ENCODE measurements at places on chromosomes 5 and 9.

GRCh38 chr5:119333421-119333851, 22.4 kb upstream of the TNFAIP8 start:
- DNase-seq, result no peak

DNA sequence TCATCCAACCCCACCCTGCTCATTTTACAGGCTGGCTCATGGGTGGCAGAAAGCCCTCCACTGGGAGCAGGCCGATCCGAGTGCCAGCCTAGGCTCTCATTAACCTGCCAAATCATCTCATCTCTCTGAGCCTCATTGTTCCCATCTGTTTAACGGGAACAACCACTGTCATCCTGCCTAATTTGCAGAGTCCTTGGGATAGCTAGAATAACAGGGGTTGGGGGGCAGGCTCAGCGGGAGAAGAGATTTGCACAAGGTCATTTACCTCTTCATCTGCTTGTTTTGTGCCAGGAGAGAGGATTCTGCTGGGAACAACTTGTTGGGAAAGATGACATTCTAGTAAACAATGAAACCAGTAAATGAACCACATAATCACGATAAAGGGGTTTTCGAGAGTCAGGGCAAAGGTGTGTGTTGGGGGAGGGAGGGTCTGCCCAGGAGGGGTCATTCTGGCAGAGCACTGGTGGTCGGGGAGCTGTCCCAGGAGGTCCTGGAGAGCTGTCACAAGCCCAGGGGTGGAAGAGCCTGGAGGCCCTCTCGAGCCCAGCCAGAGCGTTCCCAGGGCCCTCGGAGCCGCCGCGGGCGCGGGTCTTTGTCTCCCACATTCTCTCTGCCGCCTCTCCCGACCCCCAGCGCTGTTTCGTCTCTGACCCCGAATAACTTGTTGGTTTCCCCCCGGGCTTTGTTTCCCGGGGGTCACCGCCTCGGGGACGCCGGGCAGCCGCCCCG, 22.8 kb upstream of the NDST1 start:
- DNase-seq, result no peak

DNA sequence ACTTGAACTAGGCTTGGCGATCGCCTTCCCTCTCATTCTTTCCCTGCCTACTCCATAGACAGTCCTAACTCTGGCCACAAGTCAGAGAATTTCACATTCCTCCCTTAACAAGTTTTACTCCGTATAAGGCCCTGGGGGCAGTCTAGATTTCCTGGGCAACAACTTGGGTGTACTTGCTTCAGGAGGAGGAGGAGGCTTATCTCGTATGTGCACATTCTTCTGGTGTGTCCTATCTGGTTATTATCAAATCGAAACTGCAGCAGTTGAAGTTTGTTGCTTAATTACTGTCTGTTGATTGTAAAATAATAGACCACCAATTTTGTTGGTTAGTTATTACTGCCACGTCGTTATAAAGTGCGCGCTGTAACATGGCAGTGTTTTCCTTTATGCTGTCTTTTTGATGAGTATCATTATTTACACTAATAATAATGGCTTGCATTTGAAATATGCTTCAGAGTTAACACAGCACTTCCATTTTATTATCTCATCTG, 42.0 kb downstream of the PIP5K1B start:
- DNase-seq, result no peak

DNA sequence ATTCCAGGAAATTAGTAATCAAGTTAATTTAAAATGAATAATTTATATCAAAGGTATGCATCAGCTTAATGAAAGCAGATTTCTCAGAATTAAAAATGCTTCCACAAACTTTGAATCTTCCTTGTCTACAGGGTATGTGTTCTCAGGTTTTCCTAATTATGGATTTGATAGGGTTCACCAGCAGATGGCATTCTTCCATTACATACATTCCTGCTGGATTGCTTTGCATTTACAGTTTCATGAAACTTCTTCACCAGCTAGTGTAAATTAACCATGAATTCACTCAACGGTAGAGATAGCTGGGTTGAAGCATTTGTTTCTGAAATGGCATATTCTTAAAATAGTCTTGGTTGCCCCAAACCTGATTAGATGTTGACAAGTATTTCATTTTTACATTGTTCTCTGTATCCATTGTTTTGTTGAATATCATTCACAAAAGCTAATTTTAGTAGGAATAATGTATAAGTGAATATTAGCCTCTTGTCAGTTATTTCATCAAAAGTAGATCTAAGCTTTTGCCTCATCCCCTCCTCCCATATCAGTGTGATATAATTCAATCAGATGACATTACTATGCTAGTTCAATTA, 68.7 kb upstream of the WDR41 start:
- DNase-seq, result no peak

DNA sequence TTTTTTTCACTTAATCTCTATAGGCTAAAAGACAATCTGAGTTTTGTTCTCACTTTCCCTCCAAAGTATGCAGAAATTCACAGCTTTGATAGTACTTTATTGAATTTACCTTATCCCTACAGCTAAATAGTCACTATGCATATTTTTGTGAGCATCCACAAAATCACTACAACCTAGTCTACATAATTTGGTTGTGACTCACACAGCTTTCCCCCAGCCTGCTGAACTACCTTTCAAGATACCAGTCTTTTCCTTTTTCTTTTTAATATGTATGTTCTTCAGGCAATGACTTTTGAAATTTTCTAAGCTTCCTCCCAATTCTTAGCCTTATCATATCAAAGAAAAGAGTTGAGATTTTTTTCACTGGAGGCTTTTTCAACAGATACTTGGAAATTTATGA, 347.3 kb upstream of the CDH6 start:
- no peak for DNase-seq

- no peak for DNase-seq
Observed at GRCh38 chr5:96001262-96001661, 39.6 kb upstream of the ELL2 start.

GRCh38 chr9:116653348-116654058, 33.6 kb upstream of the TRIM32 start:
- no peak for DNase-seq

DNA sequence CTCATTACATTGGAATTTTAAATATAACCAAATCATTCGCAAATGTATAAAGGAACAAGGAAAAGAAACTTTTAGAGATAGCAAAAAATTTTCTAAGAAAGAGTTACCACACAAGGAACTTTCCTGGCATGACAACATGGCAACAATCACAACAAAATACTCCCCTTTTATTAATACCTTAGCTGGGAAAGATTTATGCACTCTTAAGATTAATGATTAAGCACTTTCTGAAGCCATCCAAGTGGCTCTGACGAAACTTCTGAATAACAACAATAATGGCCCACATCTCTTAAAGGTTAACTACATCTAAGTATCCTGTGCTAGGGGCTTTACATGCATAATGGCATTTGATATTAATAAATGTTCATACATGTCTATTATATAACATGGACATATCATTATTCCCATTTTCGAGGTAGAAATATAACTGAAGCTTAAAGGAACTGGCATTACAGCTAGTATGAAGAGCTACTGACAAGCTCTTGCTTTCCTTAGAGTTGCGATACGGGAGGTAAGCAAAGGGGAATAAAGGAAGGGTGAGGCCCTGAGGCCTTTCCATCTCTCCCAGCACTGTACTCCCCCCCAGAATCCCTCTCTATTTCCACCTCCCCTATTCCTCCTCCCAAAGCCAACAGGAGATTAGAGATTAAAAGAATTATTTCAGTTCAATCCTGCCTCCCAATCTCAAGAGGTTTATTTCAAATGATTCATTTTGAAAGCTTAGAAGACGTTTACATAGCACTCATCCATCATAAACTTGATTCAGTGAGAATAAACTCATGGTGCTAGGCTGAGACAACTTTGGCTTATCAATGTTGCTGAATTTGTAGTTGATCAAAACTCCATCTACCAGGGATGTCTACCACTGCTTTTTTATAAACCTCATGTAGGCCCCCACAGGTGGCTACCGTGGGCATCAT, 9.6 kb downstream of the MTMR12 start:
- DNase-seq, result no peak

GRCh38 chr9:108654566-108654965, 201.2 kb downstream of the ACTL7B start:
- DNase-seq, result no peak

- no peak for DNase-seq
Observed at GRCh38 chr5:89457411-89458331, 574.7 kb upstream of the MEF2C start.

GRCh38 chr5:59807806-59808205, 85.7 kb downstream of the PDE4D start:
- DNase-seq, result no peak

GRCh38 chr5:133840168-133840567, 128.3 kb downstream of the C5orf15 start:
- DNase-seq, result no peak

DNA sequence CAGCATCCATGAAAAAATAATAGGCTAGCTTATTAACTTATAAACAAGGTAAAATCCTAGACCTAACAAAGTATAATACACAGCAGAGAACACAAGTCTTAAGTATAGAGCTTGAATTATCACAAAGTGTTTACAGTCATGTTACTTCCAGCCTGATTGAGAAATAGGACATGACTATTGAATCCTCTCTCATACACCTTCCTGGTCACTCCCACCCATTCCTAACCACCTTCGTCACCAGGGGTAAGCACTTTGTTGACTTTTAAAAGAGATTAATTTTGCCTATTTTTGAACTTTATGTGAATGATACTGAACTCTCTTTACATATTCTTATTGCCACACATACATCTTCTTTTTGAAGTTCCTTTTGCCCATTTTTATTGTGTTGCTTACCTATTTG, 325.8 kb downstream of the PJA2 start:
- no peak for DNase-seq

- DNase-seq, result no peak
Observed at GRCh38 chr9:13532407-13532806, 252.9 kb upstream of the MPDZ start.

DNA sequence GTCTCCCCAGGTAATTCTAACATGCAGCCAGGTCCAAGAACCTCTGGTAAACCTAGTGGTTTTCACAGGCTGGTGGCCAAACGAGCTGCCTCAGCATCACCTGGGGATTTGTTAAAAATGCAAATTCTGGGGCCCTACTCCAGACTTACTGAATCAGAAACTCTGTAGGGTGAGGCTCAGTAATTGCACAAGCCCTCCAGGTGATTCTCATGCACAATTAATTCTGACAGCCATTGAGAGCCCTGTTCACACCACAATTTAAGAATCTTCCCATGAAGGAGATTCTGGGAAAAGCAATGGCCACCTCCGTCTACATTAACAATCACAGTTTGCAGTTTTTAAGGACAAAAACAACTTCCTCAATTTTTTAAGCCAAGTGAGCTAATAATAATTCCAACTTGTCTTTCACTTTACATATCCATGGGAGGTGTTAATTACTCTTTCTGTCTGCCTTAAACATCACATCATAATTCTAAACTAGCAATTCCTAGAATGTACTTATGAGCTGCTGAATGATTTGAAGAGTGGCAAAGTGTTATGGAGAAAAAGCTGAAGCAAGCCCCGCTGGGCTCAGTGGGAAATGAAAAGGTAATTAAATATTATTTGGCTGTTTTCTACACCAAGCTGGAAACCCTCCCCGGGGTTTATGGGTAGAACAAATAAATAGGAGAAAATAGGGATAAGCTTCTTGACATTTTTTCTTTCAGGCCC, 70.0 kb downstream of the GLDC start:
- no peak for DNase-seq

DNA sequence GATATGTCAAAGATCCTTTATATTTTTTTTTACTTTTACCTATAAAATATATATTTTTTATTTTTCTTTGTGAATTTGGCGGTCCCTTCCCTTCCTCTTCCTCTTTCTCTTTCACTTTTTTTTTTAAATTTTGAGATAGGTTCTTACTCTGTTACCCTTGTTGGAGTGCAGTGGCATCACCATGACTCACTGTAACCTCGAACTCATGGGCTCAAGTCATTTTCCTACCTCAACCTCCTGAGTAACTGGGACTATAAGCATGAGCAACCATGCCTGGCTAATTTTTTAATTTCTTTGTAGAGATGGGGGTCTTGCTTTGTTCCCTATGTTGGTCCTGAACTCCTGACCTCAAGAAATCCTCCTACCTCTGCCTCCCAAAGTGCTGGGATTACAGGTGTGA, 258.0 kb upstream of the CLINT1 start:
- no peak for DNase-seq

DNA sequence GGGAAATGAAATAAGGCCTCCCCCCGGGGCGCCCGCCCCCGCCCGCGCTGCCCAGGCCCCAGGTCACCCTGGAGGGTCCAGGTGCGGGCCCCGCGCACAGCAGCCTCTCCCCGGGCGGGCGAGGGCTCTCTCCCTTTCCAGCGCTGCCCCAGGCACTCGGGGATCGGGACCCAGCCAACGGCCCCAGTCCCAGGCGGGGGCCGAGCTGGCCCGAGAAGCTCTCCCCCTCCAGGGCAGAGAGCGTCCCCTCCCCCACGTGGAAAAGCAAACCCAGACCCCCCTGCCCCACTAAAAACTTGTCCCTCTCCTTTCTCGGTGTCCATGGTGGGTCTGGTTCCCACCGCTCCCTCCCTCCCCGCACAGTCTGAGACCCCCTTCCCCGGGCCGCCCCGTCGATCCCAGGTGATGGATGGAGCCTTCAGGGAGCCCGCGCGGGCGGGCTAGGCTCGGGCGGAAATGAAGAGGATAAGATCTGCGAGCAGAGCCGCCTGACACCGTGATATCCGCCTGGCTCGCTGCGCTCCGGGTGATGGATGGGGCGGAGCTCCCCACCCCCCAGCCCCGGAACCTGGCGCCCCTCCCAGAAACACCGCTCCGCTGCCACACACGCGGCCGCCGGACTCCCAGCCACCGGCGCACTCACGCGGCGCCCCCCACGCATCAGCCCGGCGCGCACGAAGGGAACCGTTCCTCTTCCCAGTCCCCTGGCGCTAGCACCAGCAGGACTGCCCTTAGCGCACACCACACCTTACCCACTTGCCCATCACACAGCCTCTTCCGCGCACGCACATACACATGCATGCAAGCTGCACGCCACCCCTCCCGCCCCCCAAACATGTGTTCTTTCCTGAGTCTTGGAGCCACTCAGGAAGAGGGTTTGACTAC, 81.7 kb upstream of the ZBTB43 start:
- DNase-seq, result peak; percentile 51

DNA sequence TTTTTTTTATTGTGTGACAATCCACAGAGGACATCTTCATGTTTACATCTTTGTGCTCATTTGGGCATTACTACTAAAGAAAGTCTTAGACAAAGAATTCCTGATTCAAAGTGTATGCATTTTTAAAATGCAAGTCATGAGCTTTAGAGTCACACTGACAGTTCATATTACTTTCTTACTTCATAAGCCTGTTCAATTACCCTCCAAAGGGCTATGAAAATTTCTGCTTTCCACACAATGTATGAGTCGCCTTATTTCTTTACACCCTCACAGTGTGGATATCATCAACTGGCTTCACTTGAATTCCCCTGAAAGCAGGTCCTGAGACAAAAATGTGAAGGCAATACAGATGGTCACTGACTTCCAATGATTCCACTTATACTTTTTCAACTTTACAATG, 280.4 kb upstream of the PTGER4 start:
- no peak for DNase-seq

Measured in activated CD4-positive, alpha-beta T cell treated with anti-CD3 and anti-CD28 coated beads for 24 hours (primary cell).